ENCODE measurements at places on chromosomes 11 and 22.

GRCh38 chr11:113934761-113935160, 30.2 kb downstream of the HTR3B start:
- DNase-seq = no peak

GRCh38 chr11:67071420-67072284, 15.0 kb downstream of the RHOD start:
- DNase-seq = no peak

DNA sequence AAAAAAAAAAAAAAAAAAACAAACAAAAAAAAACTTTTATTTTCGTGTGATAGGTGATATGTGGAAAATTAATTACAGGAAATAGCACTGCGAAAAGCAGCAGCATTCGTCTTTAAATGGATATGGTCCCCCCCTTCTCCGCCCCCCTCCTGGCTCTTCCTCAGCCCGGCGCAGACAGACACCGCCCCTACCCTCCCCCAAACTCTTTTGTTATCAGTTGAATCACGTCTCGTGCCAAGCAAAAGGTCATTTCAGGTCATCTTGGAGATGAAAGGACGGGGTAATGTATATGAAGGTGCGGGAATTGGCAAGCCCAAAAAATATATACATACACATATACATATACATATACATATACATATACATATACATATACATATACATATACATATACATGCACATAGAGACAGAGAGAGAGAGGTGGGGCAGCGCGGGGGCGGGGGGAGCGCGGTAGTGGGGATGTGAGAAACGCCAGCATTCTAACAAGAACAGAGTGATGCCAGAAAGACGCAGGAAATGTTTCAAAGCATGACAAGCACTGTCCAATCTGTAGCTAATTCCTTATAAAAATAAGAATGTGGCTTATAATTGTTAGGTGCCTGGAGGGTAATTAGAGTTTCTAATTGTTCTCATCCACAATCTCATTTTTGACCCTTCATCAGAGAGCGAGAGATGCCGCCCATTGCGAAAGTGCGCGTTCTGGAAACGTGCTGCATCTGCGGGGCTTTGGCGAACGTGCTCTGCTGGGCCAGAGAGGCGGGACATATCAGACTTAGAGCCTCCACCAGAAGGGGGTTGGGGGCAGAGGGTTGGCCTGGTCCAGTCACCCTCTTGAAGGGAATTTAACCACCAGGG, 214.5 kb upstream of the UBASH3B start:
- DNase-seq = no peak

DNA sequence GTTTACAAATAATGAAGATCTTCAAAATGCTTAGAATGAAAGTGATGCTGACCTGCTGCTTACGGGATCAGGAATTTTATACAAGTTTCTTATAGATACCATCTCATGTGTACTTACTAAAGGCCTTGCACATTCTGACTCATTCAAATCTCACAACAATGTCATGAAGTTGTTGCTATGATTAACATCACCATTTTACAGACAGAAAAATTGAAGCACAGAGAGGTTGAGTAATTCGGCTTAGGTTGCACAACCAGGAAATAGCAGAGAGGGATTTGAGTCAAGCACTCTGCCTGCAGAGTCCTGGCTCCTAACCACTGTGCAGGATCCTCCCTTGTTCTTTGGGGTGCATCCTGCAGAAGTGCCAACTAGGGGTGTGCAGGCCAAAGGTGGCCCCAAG, 471.9 kb downstream of the MIAT start:
- no peak for DNase-seq

- DNase-seq = no peak
Observed at GRCh38 chr11:38043060-38043459, 1445.0 kb upstream of the RAG2 start.
